ENCODE measurements at places on chromosomes 7 and 10. TPM values are rescaled to one million over a fixed set of nuclear protein-coding genes. Genes with fewer than 3 reads are reported as not detected.

The CLRN3 gene
- total RNA-seq = not detected

The DEPP1 gene
- 7.4 TPM for total RNA-seq

The SBDS gene
- total RNA-seq = 82.9 TPM

The SLC16A9 gene
- 3.5 TPM for total RNA-seq

The HOXA2 gene
- 2.0 TPM for total RNA-seq

The CUBN gene
- total RNA-seq = under 0.01 TPM

The CABCOCO1 gene
- 0.86 TPM for total RNA-seq

The FAM25C gene
- total RNA-seq = not detected

The PTF1A gene
- total RNA-seq = not detected

The LAMTOR4 gene
- total RNA-seq = 232 TPM

The PRF1 gene
- not detected for total RNA-seq

The IDE gene
- total RNA-seq = 24.8 TPM

The SYNPO2L gene
- not detected for total RNA-seq

The IKZF1 gene
- not detected for total RNA-seq

The DYNC1I1 gene
- total RNA-seq = 0.06 TPM

The TMEM196 gene
- not detected for total RNA-seq

The NPFFR1 gene
- 0.14 TPM for total RNA-seq

The TCERG1L gene
- not detected for total RNA-seq

The CYP3A7 gene
- total RNA-seq = 0.12 TPM

The EDRF1 gene
- total RNA-seq = 15.4 TPM

The ING3 gene
- 11.0 TPM for total RNA-seq

The ADCY1 gene
- total RNA-seq = 0.51 TPM

The ZNF503 gene
- total RNA-seq = 9.6 TPM

The ITIH5 gene
- not detected for total RNA-seq

The MYL7 gene
- not detected for total RNA-seq

The EIF4H gene
- total RNA-seq = 417 TPM

The TRA2A gene
- 28.7 TPM for total RNA-seq

The AGK gene
- total RNA-seq = 28.4 TPM

The CDHR1 gene
- total RNA-seq = 1.1 TPM

The SORCS3 gene
- total RNA-seq = under 0.01 TPM

The PDE1C gene
- total RNA-seq = 5.9 TPM

The ZCCHC24 gene
- total RNA-seq = 4.7 TPM

The STAG3 gene
- total RNA-seq = 0.69 TPM

The GPR15LG gene
- total RNA-seq = 1.0 TPM

The CAMK2B gene
- total RNA-seq = not detected

The SLK gene
- 30.4 TPM for total RNA-seq

The GRID2IP gene
- not detected for total RNA-seq

The H2BK1 gene
- not detected for total RNA-seq

The SPDYE2B gene
- total RNA-seq = not detected

The ATXN7L1 gene
- total RNA-seq = 4.0 TPM

The CALML5 gene
- not detected for total RNA-seq

The ASB13 gene
- total RNA-seq = 12.3 TPM

The STEAP1 gene
- 3.4 TPM for total RNA-seq

The RASA4B gene
- 2.3 TPM for total RNA-seq

The LRRD1 gene
- total RNA-seq = not detected

The NKX1-2 gene
- not detected for total RNA-seq

The ZPBP gene
- total RNA-seq = not detected

The LRRC61 gene
- 45.4 TPM for total RNA-seq

The LIPF gene
- total RNA-seq = not detected

The CYP2E1 gene
- 0.17 TPM for total RNA-seq

The EPO gene
- not detected for total RNA-seq

The KIAA1549 gene
- total RNA-seq = 1.8 TPM

Measured in epithelial cell of proximal tubule (primary cell).